ENCODE measurements at places on chromosomes 11 and 22. TPM values are rescaled to one million over a fixed set of nuclear protein-coding genes. Genes with fewer than 3 reads are reported as not detected.

The PAX6 gene
- total RNA-seq = not detected

The OLFML1 gene
- not detected for total RNA-seq

The ENTHD1 gene
- not detected for total RNA-seq

The ASCL3 gene
- not detected for total RNA-seq

The PTPRCAP gene
- 170 TPM for total RNA-seq

The SRRD gene
- total RNA-seq = 15.1 TPM

The OR4C15 gene
- not detected for total RNA-seq

The MPEG1 gene
- 12.0 TPM for total RNA-seq

The SEPTIN5 gene
- 54.7 TPM for total RNA-seq

The CAVIN3 gene
- total RNA-seq = not detected

The EED gene
- 50.7 TPM for total RNA-seq
